Stimulated activated CD4-positive, alpha-beta T cell treated with anti-CD3 and anti-CD28 coated beads, Interleukin-15, amount 100 ng/mL, for 1 hour (primary cell): ENCODE measurements at places on chromosomes 5 and 9.

GRCh38 chr5:154103233-154103632 is 64.5 kb downstream of the MFAP3 start:
- DNase-seq = no peak

GRCh38 chr5:80754900-80755299 is 100.1 kb upstream of the DHFR start:
- no peak for DNase-seq

DNA sequence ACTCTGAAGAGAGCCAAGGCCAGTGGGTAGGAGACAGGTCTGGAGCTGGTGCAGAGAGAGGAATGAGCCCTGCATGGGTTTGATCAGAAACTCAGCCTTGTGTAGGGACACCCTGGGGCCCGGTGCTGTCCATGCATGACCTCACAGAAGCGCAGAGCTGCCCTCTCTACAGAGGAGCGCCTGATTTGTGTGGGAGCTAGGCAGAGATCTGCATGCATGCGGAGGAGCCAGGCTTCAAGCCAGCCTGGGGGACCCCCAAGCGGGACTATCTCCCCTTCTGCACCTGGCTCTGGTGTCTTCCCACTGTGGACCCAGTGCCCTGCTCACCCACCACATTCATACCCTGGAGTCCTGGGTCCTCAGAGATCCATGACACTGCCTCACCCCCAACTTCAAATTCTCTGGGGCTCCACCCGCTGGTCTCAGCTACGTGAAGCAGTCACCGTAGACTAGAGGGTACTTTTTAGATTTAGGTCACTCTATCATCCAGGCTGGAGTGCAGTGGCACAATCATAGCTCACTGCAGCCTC is 2.6 kb upstream of the LCN2 start:
- DNase-seq = no peak

- no peak for DNase-seq
These were observed 10.8 kb downstream of the SH3PXD2B start for GRCh38 chr5:172443441-172444109.

DNA sequence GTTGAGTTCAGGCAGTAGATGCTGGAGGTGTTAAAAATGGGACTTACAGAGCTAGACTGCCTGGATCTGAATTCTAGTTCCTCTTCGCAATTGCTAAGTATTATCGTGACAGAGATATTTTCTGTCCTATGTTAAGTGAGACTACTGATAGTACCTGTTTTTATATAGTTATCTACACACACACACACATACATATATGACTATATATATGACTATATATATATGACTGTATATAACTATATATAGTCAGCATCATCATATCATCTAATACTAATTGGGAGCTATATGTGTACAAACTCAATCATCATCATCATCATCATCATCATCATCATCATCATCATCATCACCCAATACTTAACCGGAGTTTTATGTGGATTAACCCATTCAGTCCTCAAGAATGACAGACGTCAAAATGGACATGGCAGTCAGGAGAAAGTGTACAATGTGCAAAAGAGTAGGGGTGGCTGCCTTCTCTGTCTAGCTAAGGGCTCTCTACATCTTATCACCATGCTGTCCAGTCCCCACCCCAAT is 7.3 kb downstream of the PIK3R1 start:
- no peak for DNase-seq

DNA sequence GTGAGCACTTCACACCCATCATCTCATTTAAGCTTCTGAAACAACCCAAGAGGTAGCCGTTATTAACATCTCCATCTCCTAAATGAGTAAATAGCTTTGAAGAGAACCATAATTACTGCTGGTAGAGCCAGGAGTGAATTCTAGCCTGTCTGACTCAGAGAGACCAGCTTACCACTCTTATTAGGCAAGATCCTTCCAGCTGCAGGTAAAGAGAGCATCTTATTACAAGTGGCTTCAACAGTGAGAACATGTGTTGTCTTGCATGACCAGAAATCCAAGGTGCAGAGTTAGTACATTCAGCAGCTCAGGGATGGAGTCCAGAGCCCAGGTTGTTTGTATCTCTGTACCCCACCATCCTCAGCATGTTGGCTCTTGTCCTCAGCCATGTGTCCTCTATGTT is 10.9 kb upstream of the AFAP1L1 start:
- DNase-seq = no peak

GRCh38 chr5:68875351-68875750 is 218.5 kb upstream of the SLC30A5 start:
- no peak for DNase-seq

DNA sequence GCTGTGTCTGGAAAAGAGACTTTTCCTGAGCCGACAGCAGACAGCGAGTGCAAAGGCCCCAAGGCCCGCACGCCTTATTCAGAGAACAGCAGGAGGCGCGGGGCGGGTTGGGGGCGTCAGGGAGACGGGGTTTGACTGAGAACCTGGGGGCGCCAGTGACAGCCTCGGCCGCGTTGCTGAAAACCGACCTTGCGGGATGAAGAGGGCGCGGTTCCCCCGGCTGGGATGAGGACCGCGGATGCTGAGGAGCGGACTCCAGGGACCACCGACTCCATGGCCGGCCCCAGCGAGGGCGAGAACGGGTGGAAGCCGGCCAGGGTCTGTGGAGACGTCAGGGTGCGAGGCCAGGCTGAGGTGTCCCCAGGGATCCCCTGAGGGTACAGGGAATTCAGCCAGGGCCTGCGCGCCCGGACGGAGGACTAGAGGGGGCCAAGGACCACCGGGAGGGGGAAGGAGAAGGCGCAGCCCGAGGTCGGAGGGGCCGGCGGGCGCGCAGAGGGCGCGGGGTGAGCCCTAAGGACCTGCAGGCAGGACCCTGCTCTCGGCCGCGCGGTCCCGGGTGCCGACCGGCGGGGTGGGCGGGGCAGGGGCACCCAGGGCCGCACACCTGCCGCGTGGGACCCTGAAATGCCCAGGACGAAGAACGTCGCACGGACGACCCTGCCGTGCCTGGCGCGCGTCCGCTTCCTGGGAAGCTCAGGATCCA is 837 bp upstream of the AHRR start:
- no peak for DNase-seq

DNA sequence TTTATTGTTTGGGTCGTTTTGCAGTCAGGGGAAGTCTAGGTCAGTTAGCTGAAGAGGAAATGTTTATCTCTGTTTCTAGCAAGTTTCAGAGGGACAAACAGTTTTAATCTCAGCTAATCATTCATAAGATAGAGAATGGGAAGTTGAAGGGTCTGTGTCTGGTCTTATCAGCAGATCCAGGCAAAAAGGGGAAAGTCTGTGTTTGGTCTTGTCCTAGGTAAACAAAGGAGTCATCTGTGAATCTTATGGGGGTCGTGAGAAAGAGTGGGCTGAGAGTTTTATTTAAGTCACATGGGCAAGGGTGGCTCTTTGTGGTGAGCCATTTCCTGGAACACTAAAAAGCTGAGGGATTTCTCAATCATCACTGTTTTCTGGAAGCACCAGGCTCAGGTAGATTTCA is 5.6 kb upstream of the SNCAIP start:
- no peak for DNase-seq

DNA sequence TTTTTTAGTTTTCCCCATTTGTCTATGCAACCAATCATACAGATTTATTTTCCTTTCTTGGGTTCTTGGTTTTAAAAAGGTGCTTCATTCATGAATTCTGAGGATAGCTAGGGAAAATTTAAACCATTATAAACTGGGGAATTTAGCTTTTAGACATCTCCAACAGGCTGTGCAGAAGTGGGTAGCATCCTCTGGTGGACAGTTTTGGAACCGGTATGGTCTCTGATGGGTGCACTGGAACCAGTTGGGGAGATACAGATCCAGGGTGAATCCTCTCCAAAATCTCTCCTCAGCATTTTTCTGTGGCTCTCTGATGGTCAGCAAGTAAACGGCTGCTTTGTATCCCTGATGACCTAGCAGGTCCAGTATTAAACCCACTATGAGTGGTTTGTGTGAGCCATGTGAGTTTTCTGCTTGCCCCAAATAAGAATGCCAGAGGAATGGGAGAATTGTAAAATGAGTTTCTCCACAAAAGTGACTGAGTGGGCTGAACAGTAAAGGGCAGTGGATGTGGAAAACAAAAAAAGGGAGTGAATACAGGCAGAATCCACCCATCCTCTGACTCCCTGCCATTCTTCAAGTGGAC is 9.1 kb upstream of the DNAJC25 start:
- DNase-seq = no peak

- DNase-seq = no peak
These were observed 55.7 kb upstream of the EQTN start for GRCh38 chr9:27352457-27353165.

DNA sequence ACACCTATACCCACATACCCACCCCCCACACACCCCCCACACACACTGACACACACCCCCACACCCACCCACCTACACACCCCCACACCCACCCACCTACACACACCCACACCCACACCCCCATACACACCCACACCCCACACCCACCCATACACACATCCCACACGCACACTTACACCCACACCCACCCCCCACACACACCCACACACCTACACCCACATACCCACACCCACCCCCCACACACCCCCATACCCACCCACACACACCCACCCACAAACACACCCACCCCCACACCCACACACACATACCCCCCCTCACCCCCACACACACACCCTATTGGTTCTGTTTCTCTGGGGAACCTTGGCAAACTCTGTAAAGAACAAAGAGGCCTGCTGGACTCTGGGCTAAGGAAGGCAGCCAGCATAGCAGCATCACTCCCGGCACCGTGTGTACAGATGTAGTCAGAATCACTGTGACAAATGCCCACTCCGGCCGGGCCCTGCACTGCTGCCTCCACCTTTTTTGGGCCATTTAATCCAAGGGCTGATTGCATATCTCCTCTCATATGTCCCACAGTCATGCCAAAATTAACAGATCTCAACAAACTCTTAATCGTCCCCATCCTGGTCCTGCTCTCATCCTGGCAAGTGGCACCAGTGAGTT is 42.3 kb downstream of the COL23A1 start:
- DNase-seq = no peak

GRCh38 chr9:71303351-71303750 is 181.9 kb upstream of the TRPM3 start:
- no peak for DNase-seq

- DNase-seq = no peak
These were observed 772.3 kb downstream of the MAT2B start for GRCh38 chr5:164277720-164278119.

GRCh38 chr5:170152767-170153166 is 47.1 kb downstream of the FOXI1 start:
- no peak for DNase-seq

GRCh38 chr9:130872912-130873503 is 23.6 kb downstream of the QRFP start:
- DNase-seq = no peak

DNA sequence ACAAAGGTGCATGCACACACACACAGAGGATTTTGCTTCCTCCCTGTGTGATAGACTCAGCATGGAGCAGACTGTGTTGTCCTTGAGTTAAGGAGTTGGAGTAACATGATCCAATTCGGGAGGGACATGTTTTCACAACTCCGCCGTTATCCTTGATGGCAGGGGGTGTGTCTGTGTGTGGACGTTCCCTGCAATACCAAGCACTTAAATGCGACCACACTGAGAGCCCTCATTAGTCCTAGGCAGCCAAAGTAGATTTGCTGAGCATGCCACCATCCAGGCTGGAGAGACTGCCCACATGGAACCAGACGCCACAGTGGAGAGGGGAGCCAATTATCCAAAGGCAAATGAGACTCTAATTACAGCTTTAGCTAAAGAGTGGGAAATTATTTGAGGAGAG is 140.1 kb downstream of the DOCK2 start:
- no peak for DNase-seq

DNA sequence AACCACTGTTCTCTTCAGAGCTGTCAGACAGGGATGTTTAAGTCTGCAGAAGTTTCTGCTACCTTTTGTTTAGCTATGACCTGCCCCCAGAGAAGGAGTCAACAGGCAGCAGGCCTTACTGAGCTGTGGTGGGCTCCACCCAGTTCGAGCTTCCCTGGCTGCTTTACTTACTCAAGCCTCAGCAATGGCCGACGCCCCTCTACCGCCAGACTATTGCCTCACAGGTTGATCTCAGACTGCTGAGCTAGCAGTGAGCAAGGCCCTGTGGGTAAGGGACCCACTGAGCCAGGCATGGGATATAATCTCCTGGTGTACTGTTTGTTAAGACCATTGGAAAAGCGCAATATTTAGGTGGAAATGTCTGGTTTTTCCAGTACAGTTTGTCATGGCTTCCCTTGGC is 229.6 kb downstream of the TMEM167A start:
- DNase-seq = no peak

- DNase-seq = no peak
These were observed 29.9 kb upstream of the HMHB1 start for GRCh38 chr5:143781993-143782520.

- DNase-seq = no peak
These were observed 219.6 kb downstream of the PLK2 start for GRCh38 chr5:58240322-58240721.

GRCh38 chr9:92759446-92759845 is 5.2 kb downstream of the BICD2 start:
- no peak for DNase-seq

DNA sequence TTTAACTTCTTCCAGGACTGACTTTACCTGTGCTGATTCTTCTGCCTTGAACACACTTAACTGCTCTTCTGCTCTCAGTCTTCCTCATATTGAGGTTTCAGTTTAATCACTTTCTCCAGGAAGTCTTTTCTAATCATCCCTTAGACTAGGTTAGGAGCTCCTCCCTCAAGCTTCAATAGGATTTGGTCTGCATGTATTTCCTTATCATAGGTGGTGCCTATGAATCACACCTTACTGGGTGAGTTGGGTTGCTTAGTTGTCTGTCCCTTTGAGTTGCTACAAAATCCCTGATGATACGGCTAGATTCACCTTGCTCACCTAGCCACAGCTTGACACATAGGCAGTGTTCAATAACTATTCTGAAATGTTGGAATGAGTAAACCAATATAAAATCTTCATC is 164.4 kb downstream of the DNAH5 start:
- DNase-seq = no peak

DNA sequence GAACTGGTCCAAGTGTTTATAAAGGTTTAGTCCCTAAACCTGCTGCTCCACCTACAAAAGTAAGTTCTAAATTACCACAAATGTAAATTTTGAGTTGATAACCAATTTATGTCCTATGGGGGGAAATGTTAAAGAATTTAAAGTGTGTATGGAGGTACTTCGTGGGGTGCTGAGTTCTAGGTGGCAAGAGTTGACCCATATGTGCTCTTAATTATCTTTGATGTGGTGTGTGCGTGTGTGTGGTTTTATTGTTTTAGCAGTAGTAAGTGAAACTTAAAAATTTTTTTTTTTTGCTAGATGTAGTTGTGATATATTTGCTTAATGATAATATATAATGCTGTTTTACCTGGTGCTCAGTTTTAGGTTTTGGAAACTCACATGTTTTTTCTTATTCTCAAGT is 72.6 kb downstream of the GPBP1 start:
- DNase-seq = no peak

DNA sequence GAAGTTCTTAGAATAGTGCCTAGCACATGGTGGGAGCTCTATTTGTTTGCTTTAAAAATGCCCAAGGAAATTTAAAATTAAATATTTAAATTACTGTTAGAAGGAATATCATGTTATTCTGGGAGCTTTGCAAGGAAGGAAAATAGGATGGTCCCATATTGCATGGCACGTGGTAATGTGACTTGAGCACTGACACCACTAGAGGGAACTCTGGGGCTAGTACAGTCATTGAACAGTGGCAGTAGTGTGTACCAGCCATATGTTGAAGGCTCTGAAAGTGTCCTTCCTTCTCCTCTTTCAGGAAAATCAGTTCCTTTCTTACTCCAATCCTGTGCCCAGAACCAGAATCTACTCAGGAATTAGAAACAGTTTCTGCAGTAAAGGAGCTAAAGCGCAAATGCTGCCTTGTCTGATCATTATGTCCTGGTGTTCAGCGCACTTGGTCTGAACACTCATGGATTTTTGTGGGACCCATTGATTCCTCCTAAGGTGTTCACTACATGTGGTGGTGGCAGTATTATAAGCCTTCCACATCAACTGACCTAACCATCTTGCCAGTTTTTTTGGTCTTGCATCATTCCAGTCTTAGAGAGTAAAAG is 54.1 kb downstream of the GDA start:
- no peak for DNase-seq
